Stimulated activated CD8-positive, alpha-beta memory T cell treated with anti-CD3 and anti-CD28 coated beads, Interleukin-4, amount 100 ng/mL, for 1 hour (primary cell): ENCODE measurements at places on chromosomes 6 and 20.

- no peak for DNase-seq
Measured at GRCh38 chr6:150238846-150239407, 96.1 kb downstream of the PPP1R14C start.

GRCh38 chr6:168188369-168189199 is 109.6 kb upstream of the FRMD1 start:
- DNase-seq, result no peak

GRCh38 chr20:34815636-34816035 is 9.8 kb downstream of the NCOA6 start:
- no peak for DNase-seq

GRCh38 chr20:46179862-46180261 is 61.7 kb downstream of the CD40 start:
- no peak for DNase-seq

DNA sequence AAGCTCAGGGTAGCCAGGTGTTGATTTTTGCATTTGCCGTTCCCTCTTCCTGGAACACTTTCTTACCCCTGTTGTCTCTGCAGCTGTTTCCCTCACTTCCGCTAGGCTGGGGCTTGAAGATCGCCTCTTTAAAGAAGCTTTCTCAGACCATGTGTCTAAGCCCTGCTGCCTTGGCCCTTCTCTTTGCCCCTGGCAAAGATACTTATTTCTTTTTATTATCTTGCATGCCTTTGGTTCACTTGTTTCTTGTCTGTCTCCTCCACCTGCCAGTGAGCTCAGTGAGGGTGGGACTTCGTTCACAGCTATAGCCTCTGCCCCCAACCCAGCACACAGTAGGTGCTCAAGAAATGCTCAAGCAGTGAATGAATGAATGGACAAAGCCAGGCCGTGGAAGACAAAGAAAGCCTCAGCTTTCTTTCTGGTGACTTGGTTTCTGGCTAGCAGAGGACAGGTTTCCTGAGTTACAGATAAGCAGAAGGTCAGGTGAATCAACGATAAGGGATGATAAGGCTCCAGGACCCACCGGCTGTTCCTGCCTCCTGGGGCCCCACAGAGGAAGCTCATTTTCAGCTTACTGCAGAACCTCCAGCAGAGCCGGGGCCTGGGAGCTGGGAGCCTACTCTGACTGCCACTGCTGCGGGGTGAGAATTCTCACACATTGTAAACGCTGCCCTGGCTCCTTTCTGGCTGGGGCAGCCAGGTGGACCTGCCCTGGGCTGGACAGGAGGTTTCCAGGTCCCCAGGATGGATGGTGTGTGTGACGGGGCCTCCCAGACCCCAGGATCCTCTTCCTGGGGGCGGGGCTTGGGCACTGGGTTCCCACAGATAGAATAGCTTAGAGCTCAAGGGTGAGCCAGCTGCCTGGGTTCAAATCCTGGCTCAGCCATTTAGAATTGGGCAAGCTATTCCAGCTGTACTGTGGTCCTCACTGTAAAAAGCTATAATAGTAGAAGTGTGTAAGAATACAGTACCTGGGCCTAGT is 29.8 kb downstream of the SNAI1 start:
- no peak for DNase-seq

DNA sequence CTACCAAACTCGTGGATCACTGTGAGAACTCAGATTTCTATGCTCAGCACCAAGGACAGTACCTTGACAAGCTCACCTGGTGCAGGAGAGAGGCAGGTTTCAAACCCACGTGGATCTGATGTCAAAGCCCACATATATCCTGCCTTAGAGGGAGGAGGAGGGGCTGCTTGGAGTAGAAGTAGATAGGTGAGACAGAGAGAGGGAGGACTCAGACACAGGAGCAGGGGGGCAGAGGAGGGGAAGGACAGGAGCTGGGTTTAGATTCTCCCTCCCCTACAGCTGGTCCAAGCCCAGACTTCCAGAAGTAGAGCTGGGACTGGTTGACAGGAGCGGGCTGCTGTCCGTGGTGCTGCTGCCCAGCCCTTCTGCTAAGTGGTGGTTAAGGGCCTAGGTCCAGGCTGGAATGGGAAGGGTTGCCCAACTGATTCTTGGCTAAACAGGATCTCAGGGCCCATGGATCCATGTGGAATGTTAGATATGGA is 77.5 kb downstream of the CDH22 start:
- no peak for DNase-seq

DNA sequence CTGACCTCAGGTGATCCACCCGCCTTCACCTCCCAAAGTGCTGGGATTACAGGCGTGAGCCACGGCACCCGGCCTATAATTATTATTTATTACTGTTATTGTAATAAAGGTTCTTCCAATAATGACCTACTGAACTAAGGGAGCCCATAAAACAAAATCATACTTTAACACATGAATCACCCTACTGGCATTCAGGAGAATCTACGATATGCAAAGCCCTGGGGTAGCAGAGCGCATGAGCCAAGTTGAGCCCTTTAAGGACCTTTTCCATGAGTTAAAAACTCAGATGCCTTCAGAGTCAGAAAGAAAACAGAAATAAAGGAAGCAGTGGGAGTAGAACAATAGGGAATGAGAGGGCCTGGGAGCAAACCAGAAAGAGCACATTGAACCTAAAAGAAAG is 41.5 kb downstream of the SNRPB start:
- DNase-seq, result no peak

- no peak for DNase-seq
Measured at GRCh38 chr20:33653900-33654596, 8.1 kb upstream of the C20orf144 start.

GRCh38 chr6:84774157-84774984 is 10.0 kb upstream of the TBX18 start:
- DNase-seq, result no peak

DNA sequence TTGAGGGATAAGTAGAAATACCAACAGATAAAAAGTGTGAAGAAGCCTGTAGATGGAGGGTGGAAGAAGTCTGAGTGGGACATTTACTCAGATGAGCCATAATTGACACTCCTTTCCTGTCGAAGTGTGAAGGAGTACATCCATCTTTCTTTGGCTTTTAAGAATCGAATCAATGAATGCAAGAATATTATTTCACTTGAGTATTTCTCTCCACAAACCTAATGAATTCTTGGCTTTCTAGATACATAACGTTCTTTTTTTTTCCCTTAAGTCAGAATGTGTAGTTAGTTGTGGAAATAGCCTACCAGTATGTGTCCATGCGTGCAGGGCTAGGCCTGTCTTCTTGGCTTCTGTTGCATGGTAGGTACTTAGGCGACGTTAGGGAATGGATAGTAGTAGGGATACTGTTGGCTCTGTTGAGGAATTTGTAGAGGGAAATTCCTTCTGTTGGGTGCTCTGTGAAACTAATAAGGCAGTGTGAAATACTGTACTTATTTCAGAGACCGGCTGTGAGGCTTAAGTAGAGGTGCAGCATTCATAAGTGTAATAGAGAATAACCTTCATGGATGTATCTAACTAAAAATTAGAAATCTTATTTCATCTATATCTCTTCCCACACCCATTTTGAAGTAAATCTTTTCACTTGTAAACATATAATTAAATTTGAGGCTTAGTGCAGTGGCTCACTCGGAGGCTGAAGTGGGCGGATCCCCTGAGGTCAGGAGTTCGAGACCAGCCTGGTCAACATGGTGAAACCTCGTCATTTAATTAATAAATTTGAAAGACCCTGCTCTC is 1.5 kb downstream of the RPS18 start:
- DNase-seq, result no peak

GRCh38 chr20:14288341-14289330 is 48.8 kb downstream of the FLRT3 start:
- no peak for DNase-seq

- no peak for DNase-seq
Measured at GRCh38 chr20:1955217-1955616, 38.6 kb downstream of the PDYN start.

DNA sequence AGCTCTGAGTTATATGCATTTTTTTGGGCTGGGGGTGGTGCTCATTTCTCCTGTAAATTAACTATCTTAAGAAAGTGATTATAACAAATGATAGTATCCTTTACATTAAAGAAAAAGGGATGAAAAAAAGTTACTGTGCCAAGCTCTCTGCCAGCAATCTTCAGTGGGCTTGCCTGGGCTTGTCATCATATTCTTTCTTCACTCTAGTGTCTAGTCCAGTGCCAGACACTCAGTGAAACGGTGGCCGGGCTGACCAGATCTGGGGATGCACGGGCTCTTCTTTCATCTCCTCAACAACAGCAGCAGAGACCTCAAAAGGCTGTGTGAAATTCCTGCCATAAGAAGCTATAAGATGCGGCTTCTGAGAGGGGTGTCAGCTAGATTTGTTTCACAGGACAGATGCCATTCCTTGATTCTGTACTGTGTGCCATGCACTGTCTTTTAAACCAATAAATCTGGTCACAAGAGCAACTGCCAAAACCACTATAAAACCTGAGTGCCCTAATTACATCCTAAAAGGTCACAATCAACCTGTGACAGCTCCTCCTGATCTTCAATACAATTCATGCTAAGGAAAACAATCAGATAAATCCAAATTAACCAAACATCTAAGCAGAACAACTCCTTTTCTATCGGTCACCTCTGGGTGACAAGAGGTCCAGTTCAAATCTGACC is 12.1 kb downstream of the EXOC2 start:
- DNase-seq, result no peak

- DNase-seq, result no peak
Measured at GRCh38 chr6:1379017-1379787, 10.2 kb upstream of the FOXF2 start.

- no peak for DNase-seq
Measured at GRCh38 chr6:143337201-143337949, 113.1 kb downstream of the ADAT2 start.

DNA sequence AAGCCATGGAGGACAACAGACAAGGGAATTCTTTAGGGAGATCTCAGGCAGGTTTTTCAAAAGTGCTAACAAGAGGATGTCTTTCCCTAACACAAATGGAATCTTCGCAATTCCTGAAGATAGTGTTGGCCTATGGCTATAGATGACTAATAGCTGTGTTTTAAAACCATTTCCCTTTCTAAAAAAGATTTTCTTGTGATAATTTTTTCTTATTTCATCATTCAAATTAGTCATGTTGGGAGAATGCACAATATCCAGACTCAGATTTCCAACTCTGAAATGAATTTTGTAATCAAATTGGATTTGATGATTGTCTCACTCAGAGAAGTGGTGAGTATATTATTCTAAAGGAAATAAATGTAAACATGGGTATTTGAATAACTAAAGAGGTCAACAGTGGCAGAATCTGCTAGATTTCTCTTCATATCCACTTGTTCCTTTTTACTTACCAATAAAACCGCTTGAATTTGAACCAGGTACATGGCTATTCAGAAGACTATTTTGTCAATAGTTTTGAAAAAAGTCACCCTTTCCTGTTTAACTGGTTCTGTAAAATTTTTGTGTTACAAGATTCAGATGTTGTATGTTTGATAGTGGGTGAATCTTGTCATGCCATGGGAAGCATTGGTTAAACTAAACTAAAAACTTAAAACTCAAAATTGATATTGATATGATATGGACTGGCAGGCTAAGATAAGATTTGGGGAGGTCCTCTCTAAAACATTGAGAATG is 1223.7 kb upstream of the EYS start:
- DNase-seq, result no peak

DNA sequence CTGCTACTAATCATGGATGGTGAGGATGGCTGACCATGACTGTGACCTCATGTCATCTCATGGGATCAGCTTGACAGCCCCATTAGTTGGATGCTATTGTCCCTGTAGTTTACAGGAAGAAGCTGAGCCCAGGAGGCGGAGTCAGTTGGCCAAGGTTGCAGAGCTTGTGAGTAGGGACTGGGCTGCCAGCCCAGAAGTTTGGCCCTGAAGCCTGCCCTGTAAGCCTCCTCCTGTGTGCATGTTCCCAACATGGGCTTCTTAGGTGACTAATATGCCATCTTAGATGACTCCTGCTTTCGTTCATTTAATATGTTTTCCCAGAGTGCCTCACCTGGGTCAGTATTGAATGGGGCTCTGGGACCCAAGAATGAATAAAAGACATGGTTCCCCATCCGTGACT is 6.9 kb downstream of the EDN3 start:
- no peak for DNase-seq

DNA sequence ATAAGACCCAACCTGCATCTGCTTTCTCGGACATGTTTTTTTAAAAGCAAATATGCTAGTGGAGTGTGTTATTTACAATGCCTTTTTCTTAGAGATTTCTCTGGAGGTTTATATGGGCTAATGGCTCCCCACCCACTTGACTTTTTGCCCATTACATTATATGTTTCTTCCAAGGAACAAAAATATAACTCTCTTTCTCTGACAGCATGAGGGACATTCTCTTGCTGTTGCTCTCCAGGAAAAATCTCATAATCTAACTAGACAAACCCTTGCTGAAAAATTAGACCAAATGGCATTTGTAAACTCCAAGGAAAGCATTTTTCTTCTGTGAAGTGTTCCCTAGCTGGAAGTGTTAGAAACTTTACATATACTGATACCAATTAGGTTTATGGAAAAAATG is 213.7 kb downstream of the PRL start:
- no peak for DNase-seq

GRCh38 chr20:25211273-25211672 is 15.8 kb downstream of the ENTPD6 start:
- DNase-seq, result no peak

DNA sequence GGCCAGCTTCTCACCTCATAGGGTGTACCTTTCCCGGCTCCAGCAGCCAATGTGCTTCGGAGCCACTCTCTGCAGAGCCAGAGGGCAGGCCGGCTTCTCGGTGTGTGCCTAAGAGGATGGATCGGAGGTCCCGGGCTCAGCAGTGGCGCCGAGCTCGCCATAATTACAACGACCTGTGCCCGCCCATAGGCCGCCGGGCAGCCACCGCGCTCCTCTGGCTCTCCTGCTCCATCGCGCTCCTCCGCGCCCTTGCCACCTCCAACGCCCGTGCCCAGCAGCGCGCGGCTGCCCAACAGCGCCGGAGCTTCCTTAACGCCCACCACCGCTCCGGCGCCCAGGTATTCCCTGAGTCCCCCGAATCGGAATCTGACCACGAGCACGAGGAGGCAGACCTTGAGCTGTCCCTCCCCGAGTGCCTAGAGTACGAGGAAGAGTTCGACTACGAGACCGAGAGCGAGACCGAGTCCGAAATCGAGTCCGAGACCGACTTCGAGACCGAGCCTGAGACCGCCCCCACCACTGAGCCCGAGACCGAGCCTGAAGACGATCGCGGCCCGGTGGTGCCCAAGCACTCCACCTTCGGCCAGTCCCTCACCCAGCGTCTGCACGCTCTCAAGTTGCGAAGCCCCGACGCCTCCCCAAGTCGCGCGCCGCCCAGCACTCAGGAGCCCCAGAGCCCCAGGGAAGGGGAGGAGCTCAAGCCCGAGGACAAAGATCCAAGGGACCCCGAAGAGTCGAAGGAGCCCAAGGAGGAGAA is 10.5 kb downstream of the GNAS-AS1 start:
- no peak for DNase-seq

DNA sequence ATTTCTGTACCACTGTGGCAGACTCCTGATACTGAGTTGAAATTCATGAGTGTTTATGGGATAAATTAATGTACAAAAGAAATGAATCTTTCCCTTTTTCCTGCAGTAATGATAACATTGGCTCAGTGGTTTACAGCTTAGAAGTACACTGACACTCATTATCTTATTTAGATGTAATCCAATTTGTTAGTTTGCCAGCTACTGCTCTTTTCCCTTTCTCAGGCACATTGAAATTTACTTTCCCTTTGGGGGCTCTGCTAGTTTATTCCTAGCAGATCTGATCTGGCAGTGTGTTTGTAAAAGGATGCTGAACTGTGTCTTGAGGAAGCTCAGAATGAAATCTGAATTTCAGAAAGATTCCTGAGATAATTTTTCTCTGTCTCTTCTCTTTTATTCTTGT is 3.0 kb downstream of the CEP250 start:
- DNase-seq, result no peak
